NCI-H226 (cell line): ENCODE measurements at places on chromosomes 5 and 9.

DNA sequence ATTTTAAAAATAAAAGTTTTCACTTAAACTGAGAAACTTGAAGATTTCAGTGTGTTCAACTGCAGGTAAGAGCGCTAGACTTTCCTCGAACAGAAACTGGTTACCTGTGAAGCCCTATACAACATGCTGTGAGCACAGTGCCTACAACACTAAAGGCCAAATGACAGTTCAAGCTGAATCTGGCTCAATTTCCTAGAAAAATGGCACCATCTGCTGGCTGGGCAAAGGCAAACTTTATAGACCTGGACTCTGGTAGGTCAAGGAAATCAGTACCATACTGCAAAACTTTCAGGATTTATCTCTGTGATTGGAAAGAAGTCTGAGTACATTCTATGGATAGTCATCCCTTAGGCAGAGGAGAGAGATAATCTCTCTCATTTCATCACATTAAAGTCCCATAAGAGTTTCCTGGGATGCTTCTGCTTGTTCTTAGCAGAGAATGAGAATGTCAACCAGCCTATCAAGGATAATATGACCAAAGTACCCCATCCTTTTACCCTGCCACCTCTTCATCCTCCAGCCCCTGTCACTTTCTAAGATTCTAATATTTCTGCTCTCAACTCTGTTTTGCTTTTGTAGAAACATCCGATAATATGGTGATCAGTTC is 31.8 kb upstream of the FOXB2 start:
- peak; percentile 37 for DNase-seq

DNA sequence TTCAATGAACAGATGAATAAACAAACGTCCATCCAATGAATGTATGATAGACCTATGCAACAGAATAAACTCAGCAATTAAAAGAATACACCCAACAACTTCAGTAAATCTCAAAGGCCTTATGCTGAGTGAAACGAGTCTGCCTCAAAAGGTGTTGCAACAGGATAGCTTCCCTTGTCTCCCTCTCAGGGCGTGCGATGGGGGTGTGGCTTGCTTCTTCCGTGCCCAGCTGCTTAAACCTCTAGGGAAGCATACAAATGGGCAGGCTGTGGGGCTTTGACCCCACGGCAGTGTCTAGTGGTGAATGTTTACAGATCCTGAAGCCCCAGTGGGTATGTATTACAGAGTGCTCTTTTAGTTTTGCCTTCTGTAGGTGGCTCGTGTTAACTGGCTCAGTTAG is 87.0 kb upstream of the CCL21 start:
- no peak for DNase-seq

- peak; percentile 55 for DNase-seq
These were observed 47.8 kb downstream of the THOC3 start for GRCh38 chr5:175920231-175920811.

DNA sequence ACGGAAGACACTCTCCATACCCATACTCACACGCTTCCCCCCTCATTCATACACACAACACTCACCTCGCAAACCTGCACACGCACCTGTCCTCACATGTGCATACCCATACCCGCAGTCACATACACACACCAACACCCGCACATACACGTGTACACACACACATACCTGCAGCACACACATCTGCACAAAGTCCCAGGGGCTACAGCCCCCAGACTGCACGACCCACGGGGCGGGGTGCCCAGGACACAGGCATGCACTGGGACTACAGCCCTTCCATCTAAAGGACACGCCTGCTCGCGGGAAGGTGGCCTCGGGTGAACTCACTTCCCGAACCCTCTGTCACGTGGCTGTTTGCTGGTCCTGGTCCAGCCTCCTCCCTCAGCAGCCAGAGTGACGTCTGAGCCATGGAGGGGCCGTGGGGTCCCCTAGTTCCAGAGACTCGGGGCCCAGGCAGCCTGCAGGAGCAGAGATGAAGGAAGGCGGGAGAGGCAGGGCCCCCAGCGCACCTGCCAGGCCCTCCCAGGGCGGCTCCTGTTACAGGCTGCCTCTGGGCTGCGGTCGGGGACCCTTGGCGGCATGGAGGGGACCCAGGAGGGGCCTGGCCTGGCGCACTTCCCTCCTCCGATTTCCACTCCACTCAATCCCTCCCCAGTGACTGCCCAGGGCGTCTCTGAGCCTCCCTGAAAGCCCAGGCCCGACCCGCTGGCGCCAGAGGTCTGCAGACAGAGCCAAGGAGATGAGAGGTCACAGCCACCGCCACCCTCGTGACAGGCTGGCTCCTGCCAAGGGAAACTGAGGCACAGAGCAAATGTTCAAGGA is 8.1 kb downstream of the SLC12A7 start:
- no peak for DNase-seq

DNA sequence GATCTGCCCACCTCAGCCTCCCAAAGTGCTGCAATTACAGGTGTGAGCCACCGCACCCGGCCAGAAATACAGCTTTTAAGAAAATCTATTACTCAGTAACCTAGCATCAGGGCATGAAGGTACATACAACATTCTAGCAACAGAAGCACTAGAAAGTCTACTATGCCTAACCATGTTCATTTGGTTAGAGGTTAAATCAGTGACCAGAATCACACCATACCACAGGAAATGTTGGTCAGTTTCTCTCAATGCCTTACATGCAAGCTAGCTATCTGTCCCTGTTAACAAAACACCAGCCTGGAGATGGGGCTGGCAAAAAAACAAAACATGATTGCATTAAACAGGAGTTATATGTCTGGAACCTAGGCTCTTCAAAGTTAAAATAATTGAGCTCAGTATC is 104.1 kb downstream of the STRBP start:
- no peak for DNase-seq

DNA sequence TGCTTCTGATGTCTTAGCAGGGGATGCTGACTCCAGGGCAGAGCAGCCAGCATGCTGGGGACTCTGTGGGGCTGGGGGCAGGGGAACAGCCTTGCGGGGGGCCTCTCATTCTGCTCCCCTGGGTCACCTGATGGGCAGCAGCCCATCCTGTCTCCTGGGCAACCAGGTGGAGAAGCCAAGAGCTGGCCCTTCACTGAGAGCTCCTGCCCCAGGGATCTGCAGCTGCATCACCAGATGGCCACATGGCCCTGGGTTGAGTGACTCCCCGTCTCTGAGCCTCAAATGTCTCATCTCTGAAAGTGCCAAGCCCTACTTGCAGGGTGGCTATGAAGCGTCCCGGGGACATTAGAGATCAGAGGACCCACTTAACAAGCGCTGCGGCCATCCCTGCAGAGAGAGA is 49.1 kb downstream of the LRSAM1 start:
- no peak for DNase-seq

GRCh38 chr5:40378396-40379177 is 301.1 kb upstream of the PTGER4 start:
- DNase-seq, result no peak

- peak; percentile 4 for DNase-seq
These were observed 33.4 kb upstream of the PPP3R2 start for GRCh38 chr9:101628173-101628572.

DNA sequence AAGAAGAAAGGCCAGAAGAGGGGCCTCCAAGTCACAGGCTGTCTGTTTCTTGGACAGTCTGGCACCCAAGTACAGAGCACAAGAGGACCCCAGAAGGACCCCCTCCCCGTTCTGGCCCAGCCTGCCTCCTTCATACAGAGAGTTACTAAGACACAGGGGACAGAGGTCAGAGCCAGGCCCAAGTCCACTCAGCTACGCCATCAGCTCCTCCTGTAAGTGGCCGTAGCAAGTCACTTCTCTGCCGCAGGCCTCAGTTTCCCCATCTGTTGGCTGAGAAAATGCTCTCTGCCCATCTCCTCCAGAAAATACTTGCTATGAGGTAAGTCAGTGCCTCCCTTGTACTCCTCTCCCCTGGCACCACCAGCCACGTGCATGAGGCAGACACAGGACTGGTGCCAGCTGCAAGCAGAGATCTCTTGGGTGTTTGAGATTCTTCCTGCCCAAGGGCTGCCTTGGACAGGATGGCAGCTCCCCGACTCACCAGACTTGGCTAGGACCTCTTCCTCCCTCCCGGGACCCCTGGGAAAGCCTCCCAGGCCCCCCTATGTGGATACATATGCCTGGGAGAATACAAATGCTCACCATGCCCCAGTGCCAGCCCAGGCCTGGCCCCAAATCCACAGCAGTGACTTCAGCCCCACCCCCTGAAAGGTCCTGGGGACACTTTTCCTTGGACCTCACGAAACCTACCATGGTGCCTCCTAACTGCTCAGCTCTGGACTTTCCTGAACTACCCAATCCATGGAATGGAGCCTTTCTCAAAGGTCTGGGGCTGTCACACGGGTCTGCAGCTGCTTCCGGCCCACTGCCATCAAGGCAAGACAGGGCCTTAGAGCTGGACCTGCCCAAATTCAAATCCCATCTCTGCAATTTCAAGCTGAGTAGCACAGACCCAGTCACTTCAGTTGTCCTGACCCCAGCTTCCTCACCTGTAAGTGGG is 5.1 kb downstream of the EEIG1 start:
- DNase-seq, result peak; percentile 73

GRCh38 chr9:37618817-37619216 is 26.4 kb upstream of the TOMM5 start:
- DNase-seq, result peak; percentile 89

- no peak for DNase-seq
These were observed 108.5 kb downstream of the RASGRF2 start for GRCh38 chr5:81068635-81069034.

DNA sequence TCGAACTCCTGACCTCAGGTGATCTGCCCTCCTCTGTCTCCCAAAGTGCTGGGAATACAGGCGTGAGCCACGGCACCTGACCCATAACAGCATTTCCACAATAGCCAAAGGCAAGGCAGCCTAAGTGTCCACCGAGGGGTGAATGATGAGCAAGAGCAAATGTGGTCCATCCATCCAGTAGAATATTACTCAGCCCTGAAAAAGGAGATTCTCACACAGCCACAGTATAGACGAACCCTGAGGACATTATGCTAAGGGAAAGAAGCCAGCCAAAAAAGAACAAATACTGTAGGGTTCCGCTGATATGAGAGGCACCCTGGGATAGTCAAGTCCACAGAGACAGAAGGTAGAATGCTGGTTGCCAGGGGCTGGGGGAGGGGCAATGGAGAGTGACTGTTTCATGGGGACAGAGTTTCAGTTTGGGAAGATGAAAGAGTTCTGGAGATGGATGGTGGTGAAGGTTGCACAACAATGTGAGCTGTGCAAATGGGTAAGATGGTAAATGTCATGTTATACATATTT is 7.0 kb downstream of the LAMC3 start:
- DNase-seq, result no peak

DNA sequence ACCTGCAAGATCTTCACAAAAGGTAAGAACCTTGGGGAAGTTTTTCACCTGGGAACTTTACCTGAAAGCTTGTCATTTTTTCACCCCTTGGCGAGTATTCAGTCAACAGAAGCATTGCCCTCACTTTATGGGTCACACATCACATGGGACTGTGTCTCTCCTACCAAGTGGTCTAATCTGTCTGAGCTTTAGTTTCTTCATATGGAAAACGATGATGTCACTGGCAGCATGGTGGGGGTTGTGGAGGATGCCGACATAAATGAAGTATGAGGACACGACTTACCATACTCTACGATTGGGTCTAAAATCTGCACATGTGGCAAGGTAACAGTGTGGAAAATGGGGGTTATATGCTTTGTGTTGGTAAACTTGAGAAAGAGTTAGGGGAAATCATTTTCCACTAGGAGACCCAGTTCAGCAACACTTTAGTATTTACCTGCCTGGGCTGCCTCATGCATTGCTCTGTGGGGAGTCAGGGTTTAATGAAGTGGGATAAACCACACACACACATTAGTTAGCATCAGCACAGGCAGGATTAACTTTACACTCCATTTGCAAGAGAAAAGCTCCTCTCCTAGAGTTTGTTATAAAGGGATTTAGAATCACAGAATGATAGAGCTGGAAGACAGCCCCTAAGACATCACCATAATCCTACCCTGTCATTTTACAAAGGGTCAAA is 19.8 kb upstream of the PAX5 start:
- DNase-seq, result no peak

- DNase-seq, result no peak
These were observed 6.9 kb upstream of the NUDT12 start for GRCh38 chr5:103569313-103570060.

DNA sequence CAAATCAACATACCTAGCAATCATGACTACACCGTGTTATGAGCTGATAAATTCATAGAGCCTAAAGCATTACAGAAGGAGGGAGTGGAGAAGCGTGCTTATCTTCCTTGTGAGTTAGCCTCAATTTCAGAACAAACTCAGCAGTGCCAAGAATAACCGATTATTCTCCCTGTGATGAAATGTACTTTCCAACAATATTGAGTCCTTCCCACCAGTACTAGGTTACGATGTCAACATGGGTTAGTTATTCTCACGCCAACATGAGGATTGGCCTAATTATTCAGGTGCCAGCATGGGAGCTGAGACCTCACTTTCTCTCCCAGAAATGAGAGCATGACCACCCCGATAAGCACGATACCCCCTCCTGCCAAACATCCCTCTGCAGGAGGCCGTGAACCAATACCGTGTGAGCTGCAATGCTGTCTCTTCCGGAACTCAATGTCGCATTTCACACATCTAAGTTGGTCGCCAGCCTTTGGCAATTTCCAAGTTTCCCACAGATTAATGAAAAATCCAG is 193.7 kb downstream of the ENC1 start:
- peak; percentile 43 for DNase-seq

DNA sequence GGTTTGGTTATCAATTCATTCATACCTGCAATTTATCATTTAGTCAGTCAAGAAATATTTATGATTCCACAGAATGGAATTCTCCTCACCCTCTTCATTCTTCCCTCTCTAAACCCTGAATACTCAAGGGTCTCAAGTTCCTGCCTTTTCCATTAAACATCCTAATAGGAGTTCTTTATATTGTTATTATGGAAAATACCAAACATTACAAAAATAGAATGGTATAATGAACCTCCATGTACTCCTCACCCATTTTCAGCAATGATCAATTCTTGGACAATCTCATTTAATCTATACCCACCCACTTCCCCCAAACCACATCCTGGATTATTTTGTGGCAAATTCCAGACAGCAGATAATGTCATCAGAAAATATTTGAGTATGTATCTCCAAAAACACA is 74.5 kb downstream of the ADAMTS12 start:
- DNase-seq, result peak; percentile 27

- DNase-seq, result no peak
These were observed 61.9 kb upstream of the GHR start for GRCh38 chr5:42361315-42361688.

- DNase-seq, result no peak
These were observed 13.4 kb upstream of the OR13C8 start for GRCh38 chr9:104555521-104555920.

- DNase-seq, result peak; percentile 15
These were observed 37.3 kb upstream of the CDK5RAP2 start for GRCh38 chr9:120616966-120617935.

GRCh38 chr9:116555119-116555518 is 132.0 kb upstream of the TRIM32 start:
- DNase-seq, result no peak

DNA sequence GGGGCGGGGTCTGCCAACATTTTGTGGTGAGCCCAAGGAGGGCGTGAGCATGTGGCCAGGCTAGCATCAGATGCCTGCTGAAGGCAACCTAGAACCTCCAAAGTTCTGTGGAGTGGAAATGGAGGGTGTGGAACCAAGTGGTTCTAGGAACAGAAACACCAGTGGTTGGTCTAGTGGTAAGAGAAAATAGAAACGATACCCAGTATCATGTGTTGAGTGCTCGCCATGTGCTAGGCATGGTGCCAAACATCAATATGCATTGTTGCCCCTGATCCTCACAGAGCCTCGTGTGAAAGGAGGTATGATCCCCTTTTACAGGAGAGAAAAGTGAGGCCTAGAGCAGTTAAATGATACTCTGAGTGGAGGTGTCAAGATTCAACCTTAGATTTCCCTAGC is 31.5 kb upstream of the MVB12B start:
- DNase-seq, result no peak
